ENCODE measurements at places on chromosomes 1 and 21.

DNA sequence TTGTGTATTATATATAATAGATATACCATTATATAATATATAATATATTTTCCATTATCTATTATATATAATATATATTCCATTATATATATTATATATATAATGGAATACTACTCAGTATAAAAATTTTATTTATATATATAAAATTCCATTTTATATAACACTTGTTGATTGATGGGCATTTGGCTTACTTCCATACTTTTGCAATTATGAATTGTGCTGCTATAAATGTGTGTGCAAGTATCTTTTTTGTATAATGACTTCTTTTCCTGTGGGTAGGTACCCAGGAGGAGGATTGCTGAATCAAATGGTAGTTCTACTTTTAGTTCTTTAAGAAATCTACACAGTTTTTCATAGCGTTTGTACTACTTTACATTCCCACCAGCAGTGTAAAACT lies 1211.1 kb downstream of the NCAM2 start:
- DNase-seq: no peak

GRCh38 chr1:4351453-4351852 lies 303.0 kb upstream of the AJAP1 start:
- DNase-seq: no peak

DNA sequence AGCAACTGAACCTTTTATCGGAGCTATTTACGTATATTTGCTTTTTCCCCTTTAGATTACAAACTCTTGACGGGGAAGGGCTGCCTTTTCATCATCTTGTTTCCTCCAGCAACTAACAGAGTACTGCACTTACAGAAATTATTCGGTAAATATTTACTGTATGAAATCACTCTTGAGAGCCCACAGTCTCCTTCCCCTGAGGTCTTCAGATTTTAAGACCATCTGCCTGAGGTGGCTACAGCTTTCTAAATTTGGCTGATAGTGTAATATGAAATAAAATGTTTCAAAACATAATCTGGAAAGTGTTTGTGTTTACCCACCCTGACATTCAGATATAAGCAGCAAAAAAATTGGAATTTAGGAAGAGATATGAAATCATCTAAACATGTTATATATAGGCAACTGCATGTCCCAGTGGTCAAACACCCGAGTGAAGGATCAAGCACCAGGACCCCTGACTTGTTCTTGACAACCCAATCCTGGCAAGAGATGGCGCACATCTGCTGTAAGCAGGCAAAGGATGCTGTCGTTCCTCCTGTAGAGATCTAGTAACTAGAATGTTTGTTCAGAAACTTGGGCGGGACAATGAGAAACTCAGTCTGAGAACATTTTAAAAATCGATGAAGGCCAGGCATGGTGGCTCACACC lies 60.9 kb downstream of the SIPA1L2 start:
- DNase-seq: no peak

DNA sequence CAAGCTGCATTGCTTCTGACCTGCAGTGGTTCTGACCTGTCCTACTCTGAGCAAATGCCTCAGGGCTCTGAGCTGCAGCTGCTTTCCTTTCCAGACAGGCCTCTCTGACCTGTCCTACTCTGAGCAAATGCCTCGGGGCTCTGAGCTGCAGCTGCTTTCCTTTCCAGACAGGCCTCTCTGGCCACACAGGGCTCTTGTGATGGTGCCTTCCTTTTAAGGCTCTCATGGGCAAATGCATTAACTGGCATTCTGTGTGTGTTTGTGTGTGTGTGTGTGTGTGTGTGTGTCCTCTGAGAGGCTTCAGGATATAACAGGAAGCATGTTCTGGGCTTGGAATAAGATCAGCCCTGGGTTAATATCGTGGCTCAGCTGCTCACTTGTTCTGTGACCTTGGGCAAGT lies 131.3 kb downstream of the NTPCR start:
- DNase-seq: no peak

Data from NCI-H1694 (cell line).